ENCODE measurements at places on chromosomes 3 and 15. TPM values are rescaled to one million over a fixed set of nuclear protein-coding genes. Genes with fewer than 3 reads are reported as not detected.

- no peak overlapping the region for H3K27ac ChIP-seq
- no peaks in the 10 kb centered on the region for H3K36me3 ChIP-seq
- no peak overlapping the region for H3K4me3 ChIP-seq
Measured at GRCh38 chr3:52221563-52222318, 3.7 kb downstream of the TLR9 start.

GRCh38 chr3:64167868-64168267 is 57.4 kb downstream of the PRICKLE2 start:
- no peak overlapping the region for H3K27ac ChIP-seq
- no peak overlapping the region for H3K4me3 ChIP-seq
- H3K36me3 ChIP-seq, result peaks cover 4% of the 10 kb centered on the region

- no peak overlapping the region for H3K4me3 ChIP-seq
- no peak overlapping the region for H3K27ac ChIP-seq
- H3K27me3 ChIP-seq, result no peaks in the 10 kb centered on the region
- DNase-seq, result no peak
- no peaks in the 10 kb centered on the region for H3K36me3 ChIP-seq
Measured at GRCh38 chr3:126154391-126155279, 25.8 kb downstream of the ALDH1L1 start.

GRCh38 chr15:77063249-77063648 is 7.7 kb downstream of the TSPAN3 start:
- H3K27ac ChIP-seq, result no peak overlapping the region
- H3K27me3 ChIP-seq, result no peaks in the 10 kb centered on the region
- H3K36me3 ChIP-seq, result no peaks in the 10 kb centered on the region
- no peak overlapping the region for H3K4me3 ChIP-seq
- no peak for DNase-seq

ZPLD1 gene
- total RNA-seq, result 0.60 TPM

DNA sequence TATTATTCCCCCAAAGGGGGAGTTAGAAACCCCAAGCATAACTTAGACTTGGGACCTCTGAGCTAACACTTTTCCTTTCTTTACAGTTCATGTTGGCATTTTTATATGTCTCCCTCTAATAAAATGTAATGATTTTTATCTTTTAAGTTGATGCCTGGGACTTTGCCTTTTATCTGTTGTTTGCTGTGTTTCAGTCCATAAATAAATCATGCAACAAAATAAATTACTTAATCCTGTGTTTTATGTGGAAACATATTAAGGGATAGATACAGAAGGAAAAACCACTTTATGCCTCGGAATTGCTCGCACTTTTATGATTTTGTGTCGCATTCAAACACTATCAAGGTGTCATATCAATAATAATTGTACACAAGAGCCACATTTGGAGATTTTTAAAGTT is 93.7 kb upstream of the TBC1D5 start:
- no peaks in the 10 kb centered on the region for H3K4me1 ChIP-seq
- no peak for DNase-seq
- no peak overlapping the region for H3K4me3 ChIP-seq
- no peaks in the 10 kb centered on the region for H3K36me3 ChIP-seq

DGKG gene
- total RNA-seq, result 0.64 TPM

DNA sequence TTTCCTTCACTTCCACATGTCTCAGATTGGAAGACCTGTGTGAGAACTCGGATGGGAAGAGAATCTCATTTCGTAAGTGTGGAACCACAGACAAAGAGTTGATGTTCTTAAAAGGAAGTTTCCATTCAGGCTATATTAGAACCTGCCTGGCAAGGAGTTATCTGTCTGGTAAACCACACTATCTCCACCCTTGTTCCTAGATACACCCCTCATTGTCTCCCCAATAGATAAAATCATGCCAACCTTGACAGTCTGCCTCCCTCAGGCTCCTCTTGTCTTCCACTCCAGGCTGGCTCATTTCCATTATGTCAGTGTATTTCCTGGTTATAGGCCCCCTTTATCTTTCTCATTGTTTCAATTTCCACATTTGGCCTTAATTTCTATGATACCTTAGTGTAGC is 89.2 kb downstream of the TMEM108 start:
- no peak for DNase-seq
- no peaks in the 10 kb centered on the region for H3K36me3 ChIP-seq
- H3K4me3 ChIP-seq, result no peak overlapping the region
- H3K27me3 ChIP-seq, result no peaks in the 10 kb centered on the region
- no peak overlapping the region for H3K27ac ChIP-seq

GRCh38 chr3:107734317-107734716 is 211.6 kb downstream of the BBX start:
- no peaks in the 10 kb centered on the region for H3K27me3 ChIP-seq
- peaks cover 3% of the 10 kb centered on the region for H3K36me3 ChIP-seq
- no peak overlapping the region for H3K27ac ChIP-seq
- no peak overlapping the region for H3K4me3 ChIP-seq
- H3K4me1 ChIP-seq, result no peaks in the 10 kb centered on the region

SKOR1 gene
- total RNA-seq, result not detected

DNA sequence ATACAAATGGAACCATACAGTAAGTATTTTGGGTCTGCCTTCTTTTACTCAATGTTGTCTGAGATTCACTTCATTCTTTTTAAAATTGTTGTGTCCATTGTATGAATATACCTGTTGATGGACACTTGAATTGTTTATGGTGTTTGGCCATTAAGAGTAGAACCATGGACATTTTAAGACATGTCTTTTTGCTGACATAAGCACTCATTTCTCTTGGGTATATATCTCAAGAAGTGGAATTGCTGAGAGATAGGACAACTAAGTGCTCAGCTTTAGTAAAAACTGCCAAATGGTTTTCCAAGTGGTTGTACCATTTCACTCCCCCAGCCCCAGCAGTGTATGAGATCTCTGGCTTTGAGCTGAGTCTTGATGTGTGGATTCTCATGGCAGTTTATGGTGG is 28.2 kb downstream of the POMGNT2 start:
- no peak overlapping the region for H3K27ac ChIP-seq
- H3K36me3 ChIP-seq, result no peaks in the 10 kb centered on the region
- H3K4me3 ChIP-seq, result no peak overlapping the region
- H3K4me1 ChIP-seq, result no peaks in the 10 kb centered on the region
- DNase-seq, result no peak
- no peaks in the 10 kb centered on the region for H3K27me3 ChIP-seq

- H3K27me3 ChIP-seq, result no peaks in the 10 kb centered on the region
- DNase-seq, result peak; percentile 97
- peak overlapping the region; percentile 52 for H3K27ac ChIP-seq
Measured at GRCh38 chr3:177126015-177126773, 71.1 kb downstream of the TBL1XR1 start.

DUOXA2 gene
- total RNA-seq, result not detected

- DNase-seq, result no peak
- no peaks in the 10 kb centered on the region for H3K36me3 ChIP-seq
- no peak overlapping the region for H3K27ac ChIP-seq
- H3K27me3 ChIP-seq, result peaks cover 4% of the 10 kb centered on the region
- no peaks in the 10 kb centered on the region for H3K4me1 ChIP-seq
Measured at GRCh38 chr3:139832998-139833397, 102.0 kb upstream of the CLSTN2 start.

DNA sequence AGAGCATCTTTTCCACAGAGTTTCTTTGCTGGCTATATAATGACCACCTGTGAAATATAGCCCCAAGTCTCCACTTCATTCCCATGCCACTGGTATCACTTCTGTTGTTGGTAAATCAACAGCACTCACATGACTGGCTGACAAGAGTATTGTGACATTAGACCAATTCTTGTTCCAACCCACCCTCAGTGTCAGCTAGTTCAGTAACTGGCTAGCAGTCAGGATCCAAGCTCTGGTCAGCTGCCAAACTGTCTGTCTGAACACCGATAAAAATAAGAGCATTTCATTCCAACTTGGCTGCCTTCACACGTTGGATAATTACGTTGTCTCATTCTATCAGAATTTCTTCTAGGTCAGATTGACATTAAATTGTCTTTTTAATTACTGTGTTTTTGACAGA is 166.5 kb downstream of the USP13 start:
- no peaks in the 10 kb centered on the region for H3K36me3 ChIP-seq
- H3K4me1 ChIP-seq, result no peaks in the 10 kb centered on the region
- H3K4me3 ChIP-seq, result no peak overlapping the region
- no peaks in the 10 kb centered on the region for H3K27me3 ChIP-seq

ITPKA gene
- 1.0 TPM for total RNA-seq

SIDT1 gene
- not detected for total RNA-seq

- H3K4me1 ChIP-seq, result no peaks in the 10 kb centered on the region
- no peak overlapping the region for H3K4me3 ChIP-seq
- H3K27ac ChIP-seq, result no peak overlapping the region
- H3K36me3 ChIP-seq, result no peaks in the 10 kb centered on the region
- no peak for DNase-seq
Measured at GRCh38 chr3:55245351-55245750, 241.8 kb downstream of the WNT5A start.

GRCh38 chr15:40062816-40063562 is 24.0 kb upstream of the SRP14 start:
- peak overlapping the region; percentile 75 for H3K27ac ChIP-seq
- DNase-seq, result no peak
- H3K27me3 ChIP-seq, result no peaks in the 10 kb centered on the region
- H3K4me1 ChIP-seq, result peaks cover 27% of the 10 kb centered on the region

- H3K4me3 ChIP-seq, result peak overlapping the region; percentile 69
- H3K27me3 ChIP-seq, result no peaks in the 10 kb centered on the region
- H3K27ac ChIP-seq, result no peak overlapping the region
- peaks cover 10% of the 10 kb centered on the region for H3K4me1 ChIP-seq
- H3K36me3 ChIP-seq, result peaks cover 6% of the 10 kb centered on the region
Measured at GRCh38 chr3:97970956-97971620, 1.1 kb downstream of the RIOX2 start.

GRCh38 chr15:48681353-48681752 is 35.8 kb upstream of the FBN1 start:
- H3K4me1 ChIP-seq, result peaks cover 19% of the 10 kb centered on the region
- H3K27me3 ChIP-seq, result no peaks in the 10 kb centered on the region
- H3K27ac ChIP-seq, result peak overlapping the region; percentile 93

DNA sequence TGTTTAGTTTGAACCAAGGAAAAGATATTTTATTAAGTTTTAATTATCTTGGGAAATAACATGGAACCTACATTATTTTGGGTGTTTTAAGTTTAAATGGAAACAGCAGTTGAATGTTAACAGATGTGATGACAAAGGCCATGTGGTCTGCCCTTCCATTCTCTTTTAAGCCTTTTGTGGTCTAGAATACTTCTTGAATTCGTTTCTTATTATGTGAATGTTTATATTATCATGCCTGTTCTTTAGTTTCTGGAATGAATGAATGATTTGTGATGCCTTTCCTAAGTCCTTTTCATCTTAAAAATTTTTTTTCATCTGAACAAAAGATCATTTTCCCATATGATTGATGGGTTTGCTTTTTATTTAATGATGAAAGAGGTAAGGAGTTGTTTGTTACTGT is 44.6 kb downstream of the SNRK start:
- H3K27me3 ChIP-seq, result no peaks in the 10 kb centered on the region
- no peaks in the 10 kb centered on the region for H3K4me1 ChIP-seq
- peaks cover 7% of the 10 kb centered on the region for H3K36me3 ChIP-seq
- H3K4me3 ChIP-seq, result no peak overlapping the region

DNA sequence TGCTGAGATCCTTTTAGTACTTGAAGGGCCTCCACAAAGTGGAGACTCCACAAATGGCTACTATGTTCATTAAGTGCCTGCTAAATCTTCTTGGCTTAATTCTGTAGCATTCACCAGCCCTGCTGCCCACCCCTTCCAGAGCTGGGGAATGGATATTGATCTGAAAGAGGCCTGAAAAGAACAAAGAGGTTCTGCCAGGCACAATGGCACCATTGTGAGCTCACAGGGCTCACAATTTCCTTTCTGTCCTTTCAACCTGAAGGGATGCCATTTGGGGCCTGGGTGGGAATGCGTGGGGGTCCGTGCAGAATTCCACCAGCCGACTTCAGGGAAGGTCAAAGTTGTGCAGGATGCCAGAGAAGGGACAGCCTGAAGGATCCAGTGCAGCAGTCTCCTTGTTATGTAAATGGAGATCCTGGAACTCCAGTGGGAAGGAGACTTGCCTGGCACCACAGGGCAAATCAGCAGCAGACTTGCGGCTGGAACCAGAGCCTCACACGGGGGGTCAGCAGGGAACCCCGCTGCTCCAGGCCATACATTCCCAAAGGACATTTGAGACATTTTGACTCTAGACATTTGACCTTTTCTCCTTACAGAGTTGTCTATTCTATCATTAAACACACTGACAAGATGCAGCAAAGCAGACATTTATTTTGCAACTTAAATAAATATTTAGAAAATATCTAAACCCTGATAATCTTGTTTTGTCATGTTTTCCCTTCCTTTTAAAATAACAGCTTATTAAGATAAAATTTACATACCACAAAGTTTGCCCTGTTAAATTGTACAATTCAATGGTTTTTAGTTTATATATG is 21.5 kb upstream of the MORF4L1 start:
- DNase-seq, result no peak
- no peak overlapping the region for H3K4me3 ChIP-seq
- H3K27me3 ChIP-seq, result no peaks in the 10 kb centered on the region
- no peak overlapping the region for H3K27ac ChIP-seq

SCAANT1 gene
- not detected for total RNA-seq

DNA sequence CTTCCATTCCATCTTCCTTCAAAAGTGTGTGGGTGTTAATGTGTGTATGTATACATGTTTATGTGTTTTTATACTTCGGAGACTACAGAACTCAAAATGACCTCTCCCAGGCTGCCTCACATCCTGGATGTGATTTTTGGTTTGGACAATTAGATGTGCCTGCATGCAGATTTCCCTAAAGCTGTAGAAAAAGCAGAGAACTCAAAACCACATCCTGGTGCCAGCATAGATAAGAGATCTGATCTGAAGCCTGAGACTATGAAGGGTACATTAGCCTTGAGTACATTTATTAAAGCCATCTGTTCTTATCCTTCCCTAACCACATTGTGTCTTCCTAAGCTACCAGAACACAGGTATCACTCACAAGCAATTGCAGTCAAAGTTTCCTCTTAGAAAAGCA is 319.4 kb upstream of the RASGRP1 start:
- no peak overlapping the region for H3K4me3 ChIP-seq
- H3K27me3 ChIP-seq, result no peaks in the 10 kb centered on the region
- H3K36me3 ChIP-seq, result no peaks in the 10 kb centered on the region
- peak overlapping the region; percentile 11 for H3K27ac ChIP-seq

IGDCC3 gene
- total RNA-seq, result 11.0 TPM

DNA sequence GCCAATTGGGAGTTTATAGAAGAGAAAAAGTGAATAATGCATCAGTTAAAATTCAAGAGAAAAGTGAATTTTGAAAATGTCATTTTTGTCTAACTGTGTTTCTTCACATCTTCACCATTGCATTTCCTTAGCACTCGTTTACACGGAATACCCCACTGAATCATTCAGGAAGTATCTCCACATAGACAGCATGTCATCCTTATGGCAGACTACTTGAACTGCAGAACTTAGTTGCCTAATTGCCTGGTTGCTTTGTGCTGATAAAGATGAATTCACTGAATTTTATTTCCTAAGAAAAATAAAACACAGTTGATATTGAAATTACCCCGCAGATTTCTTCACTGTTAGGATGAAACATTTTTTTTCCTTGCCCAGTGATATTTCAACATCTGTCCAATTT is 627.1 kb downstream of the ROBO1 start:
- H3K36me3 ChIP-seq, result no peaks in the 10 kb centered on the region
- H3K4me1 ChIP-seq, result peaks cover 6% of the 10 kb centered on the region
- no peak overlapping the region for H3K4me3 ChIP-seq
- no peaks in the 10 kb centered on the region for H3K27me3 ChIP-seq
- peak; percentile 65 for DNase-seq

CKMT1B gene
- 0.72 TPM for total RNA-seq

- H3K27ac ChIP-seq, result no peak overlapping the region
- no peak overlapping the region for H3K4me3 ChIP-seq
- peaks cover 5% of the 10 kb centered on the region for H3K4me1 ChIP-seq
- no peaks in the 10 kb centered on the region for H3K36me3 ChIP-seq
Measured at GRCh38 chr3:109803274-109803673, 465.9 kb upstream of the DPPA4 start.

- no peaks in the 10 kb centered on the region for H3K4me1 ChIP-seq
- H3K27ac ChIP-seq, result no peak overlapping the region
- no peak overlapping the region for H3K4me3 ChIP-seq
- DNase-seq, result no peak
- no peaks in the 10 kb centered on the region for H3K27me3 ChIP-seq
Measured at GRCh38 chr15:45744236-45744589, 109.4 kb downstream of the SQOR start.
